ENCODE measurements at places on chromosomes 1 and 21. TPM values are rescaled to one million over a fixed set of nuclear protein-coding genes. Genes with fewer than 3 reads are reported as not detected.

The LCE3E gene
- total RNA-seq = not detected

The TNNI3K gene
- not detected for total RNA-seq

The MROH7 gene
- not detected for total RNA-seq

The RUNX3 gene
- total RNA-seq = not detected

The FCMR gene
- total RNA-seq = 3.6 TPM

The ALPL gene
- total RNA-seq = 0.19 TPM

The SH2D5 gene
- 17.9 TPM for total RNA-seq

The AMPD1 gene
- not detected for total RNA-seq

The NKAIN1 gene
- 3.3 TPM for total RNA-seq

The IFI44 gene
- 40.0 TPM for total RNA-seq

The PSMA5 gene
- 190 TPM for total RNA-seq

The A3GALT2 gene
- total RNA-seq = not detected

The HSPB7 gene
- total RNA-seq = not detected

The HIPK1 gene
- total RNA-seq = 12.2 TPM

The ARHGEF10L gene
- 11.0 TPM for total RNA-seq

The C1QC gene
- not detected for total RNA-seq

The EFNA1 gene
- total RNA-seq = 17.9 TPM

The KCNJ15 gene
- 0.16 TPM for total RNA-seq

The FNDC5 gene
- 0.41 TPM for total RNA-seq

All from A172 (cell line).